ENCODE measurements at places on chromosomes 7 and 10. TPM values are rescaled to one million over a fixed set of nuclear protein-coding genes. Genes with fewer than 3 reads are reported as not detected.

GRCh38 chr7:11881680-11882079, 49.7 kb upstream of the THSD7A start:
- DNase-seq: no peak

GRCh38 chr10:90816466-90816865, 41.4 kb downstream of the HTR7 start:
- DNase-seq: no peak

Gene PROSER2
- total RNA-seq: 35.7 TPM

GRCh38 chr10:13247246-13247645, 13.1 kb upstream of the UCMA start:
- no peak for DNase-seq

Gene CFAP69
- total RNA-seq: 4.9 TPM

- no peak for DNase-seq
These were observed 83.5 kb upstream of the NPY start for GRCh38 chr7:24200407-24200966.

Gene RET
- 0.17 TPM for total RNA-seq

DNA sequence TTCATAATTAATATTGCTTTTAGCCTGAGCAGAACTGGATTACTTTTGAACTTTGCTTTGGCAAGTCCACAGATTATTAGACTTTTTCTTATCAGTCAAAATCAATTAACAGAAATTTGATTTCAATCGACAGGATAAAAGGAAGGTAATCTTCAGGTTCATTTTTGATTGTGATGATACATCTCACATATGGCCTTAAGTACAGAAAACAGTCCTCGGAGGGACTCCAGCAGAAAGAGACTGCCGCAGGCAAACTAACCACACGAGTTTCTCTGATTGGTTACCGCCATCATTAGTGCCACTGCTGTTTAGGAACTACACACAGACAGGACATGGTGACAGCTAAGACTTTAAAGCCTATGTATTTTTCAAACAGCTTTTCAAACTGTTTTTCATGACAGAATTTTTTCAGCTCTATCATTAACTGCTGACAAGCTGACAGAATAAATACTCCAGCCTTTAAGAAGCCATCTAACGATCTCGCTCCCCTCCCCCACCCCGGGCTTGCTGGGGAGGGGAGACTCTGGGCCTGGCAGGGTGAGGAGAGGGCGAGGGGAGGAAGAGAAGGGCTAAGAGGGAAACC, 668.2 kb downstream of the KCNMA1 start:
- DNase-seq: no peak

GRCh38 chr10:78319371-78319770, 285.7 kb downstream of the RPS24 start:
- DNase-seq: no peak

Gene HOXA6
- 4.2 TPM for total RNA-seq

Gene FFAR4
- total RNA-seq: not detected

Gene PON3
- not detected for total RNA-seq

DNA sequence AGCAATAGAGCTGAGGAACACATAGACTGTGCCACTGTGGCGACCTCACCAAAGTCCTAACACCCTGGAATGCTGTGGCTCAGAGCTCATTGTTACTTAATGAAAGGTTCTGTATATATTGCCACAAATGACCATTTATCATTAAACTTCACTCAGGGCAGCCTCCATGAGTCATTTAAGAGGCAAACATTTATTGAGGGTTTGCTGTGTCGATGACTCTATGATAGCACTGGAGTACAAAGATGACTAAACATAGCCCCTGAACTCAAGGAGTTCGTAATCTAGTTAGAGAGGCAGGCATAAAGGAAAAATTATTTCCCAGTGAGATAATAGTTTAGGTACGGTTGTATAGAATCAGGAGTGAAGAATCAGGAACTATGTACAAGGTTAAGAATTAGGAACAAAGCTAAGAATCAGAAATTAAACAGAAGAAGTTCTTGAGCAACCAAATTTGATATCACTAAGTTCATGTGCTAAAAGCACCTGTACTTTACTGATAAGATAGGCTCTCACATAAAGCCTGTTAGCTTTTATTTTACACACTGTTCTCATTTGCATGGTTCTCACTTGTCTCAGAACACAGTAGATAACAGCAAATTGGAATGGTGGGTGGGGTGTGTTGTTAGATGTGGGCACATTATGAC, 7.9 kb downstream of the ENTPD7 start:
- peak; percentile 68 for DNase-seq

GRCh38 chr7:139853506-139854123, 24.6 kb downstream of the TBXAS1 start:
- no peak for DNase-seq

- DNase-seq: no peak
These were observed 51.5 kb downstream of the DNAJB6 start for GRCh38 chr7:157388301-157388700.

Gene IL2RA
- not detected for total RNA-seq

GRCh38 chr10:58810751-58811150, 298.1 kb downstream of the BICC1 start:
- DNase-seq: no peak

- no peak for DNase-seq
These were observed 168.2 kb downstream of the NRF1 start for GRCh38 chr7:129779602-129780256.

Data from Daoy (cell line).